ENCODE measurements at places on chromosomes 2 and 18. TPM values are rescaled to one million over a fixed set of nuclear protein-coding genes. Genes with fewer than 3 reads are reported as not detected.

Gene RUFY4
- total RNA-seq, result not detected

Gene GAL3ST2
- 1.1 TPM for total RNA-seq

Gene HSPE1
- total RNA-seq, result 259 TPM

Gene SLC4A5
- 7.0 TPM for total RNA-seq

Gene STARD6
- not detected for total RNA-seq

Gene NAT8
- not detected for total RNA-seq

Gene ITGA6
- total RNA-seq, result 0.24 TPM

Data from OCI-LY7 (cell line).